ENCODE measurements at places on chromosomes 5 and 9.

DNA sequence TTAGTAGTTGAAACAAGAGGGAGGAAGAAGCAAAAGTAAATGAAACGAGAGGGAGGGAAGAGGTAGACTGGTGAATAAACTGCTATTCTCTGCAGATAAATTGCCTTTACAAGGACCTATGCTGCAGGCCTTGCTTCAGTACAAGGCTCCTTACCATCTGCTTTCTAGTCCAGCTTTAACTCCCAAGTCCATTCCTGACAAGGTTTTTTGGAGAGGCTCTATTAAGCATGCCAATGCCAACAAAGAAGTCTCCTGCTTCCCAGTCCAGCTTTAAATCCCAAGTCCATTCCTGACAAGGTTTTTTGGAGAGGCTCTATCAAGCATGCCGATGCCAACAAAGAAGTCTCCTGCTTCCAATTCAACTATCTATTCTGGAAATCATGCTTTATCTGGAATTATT, 244.9 kb downstream of the GABRB2 start:
- no peak for DNase-seq

DNA sequence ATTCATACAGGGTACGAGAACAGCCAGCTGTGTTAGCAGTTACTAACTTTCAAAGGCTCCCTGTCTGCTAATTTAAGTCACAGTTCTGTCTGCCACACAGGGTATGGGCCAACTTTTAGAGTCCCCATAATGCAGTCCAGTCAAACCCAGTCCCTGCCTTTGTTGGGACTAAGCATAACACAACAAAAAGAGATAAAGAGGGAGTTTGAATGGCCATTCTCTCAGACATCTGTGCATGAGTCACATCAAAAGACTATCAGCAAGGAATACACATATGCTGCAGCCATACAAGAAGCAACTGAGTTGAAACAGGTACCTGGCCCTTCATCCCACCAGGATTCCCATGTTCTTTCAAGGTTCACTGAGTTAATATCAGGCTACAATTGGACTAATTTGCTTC, 744.5 kb upstream of the C9orf72 start:
- DNase-seq = no peak

- DNase-seq = no peak
Observed at GRCh38 chr5:90570034-90570433, 11.4 kb downstream of the ADGRV1 start.

DNA sequence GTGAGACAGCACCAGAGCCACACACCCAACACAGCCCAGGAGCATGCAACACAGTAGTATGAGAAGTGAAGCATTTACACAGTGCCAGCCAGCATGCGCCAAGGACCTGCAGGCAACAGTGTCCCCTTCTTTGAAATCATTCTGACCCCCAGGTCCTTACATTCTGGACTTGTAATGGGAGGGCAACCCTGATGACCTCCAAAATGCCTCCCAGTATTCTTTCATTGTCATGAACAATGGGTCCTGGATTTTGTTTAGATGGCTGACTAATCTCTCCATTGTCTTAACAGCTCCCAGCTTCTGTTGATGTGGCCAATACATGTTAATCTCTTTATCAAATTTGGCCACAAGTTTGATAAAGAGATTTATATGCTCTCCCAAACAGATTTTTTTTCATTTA, 417.1 kb downstream of the DMRTA1 start:
- no peak for DNase-seq

GRCh38 chr5:36270876-36271575, 29.3 kb upstream of the NADK2 start:
- no peak for DNase-seq

GRCh38 chr9:91159664-91160121, 202.0 kb downstream of the AUH start:
- no peak for DNase-seq

DNA sequence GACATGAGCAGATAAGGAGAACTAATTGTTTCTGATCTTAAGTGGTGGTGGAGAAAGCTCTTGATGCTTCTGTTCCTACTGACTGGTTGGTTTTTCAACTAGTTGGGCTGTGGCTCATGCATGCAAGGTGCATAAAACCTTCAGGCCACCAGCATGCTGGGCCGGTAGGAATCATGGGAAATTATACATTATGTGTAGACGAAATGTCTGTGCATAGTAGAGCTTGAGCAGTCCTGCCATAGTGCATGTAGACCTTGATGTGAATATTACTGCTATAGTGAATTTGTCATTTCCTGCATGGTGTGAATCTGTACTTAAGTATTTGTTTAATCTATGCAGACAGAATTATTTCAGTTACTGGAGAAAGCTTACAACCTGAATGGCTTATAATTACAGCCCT, 433.6 kb upstream of the ADAMTSL1 start:
- DNase-seq = no peak

GRCh38 chr9:98865284-98865875, 57.9 kb downstream of the GALNT12 start:
- DNase-seq = no peak

GRCh38 chr9:134957945-134958227, 40.2 kb upstream of the FCN1 start:
- no peak for DNase-seq

- no peak for DNase-seq
Observed at GRCh38 chr5:34791761-34792244, 47.2 kb upstream of the TTC23L start.

- no peak for DNase-seq
Observed at GRCh38 chr5:11293523-11293922, 532.5 kb upstream of the DAP start.

- no peak for DNase-seq
Observed at GRCh38 chr5:9335754-9336495, 209.9 kb downstream of the SEMA5A start.

GRCh38 chr5:36681711-36682110, 75.3 kb downstream of the SLC1A3 start:
- no peak for DNase-seq

DNA sequence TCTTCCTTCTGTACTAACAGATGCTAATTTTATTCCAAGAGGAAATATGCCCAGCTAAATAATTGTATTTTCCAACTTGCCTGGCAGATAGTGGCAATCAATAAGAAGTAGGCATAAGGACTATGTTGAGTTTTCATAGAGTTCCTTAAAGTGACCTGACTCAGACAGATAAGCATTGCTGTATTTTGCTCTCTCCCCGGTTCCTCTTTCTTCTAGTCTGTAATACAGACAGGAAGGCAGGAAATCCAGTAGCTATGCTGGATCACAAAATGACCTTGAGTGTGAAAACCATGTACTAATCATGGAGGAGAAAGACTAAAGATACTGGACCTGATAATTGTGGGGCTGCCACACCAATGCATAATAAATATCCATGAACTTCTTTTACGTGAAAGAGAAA, 701.7 kb downstream of the CETN3 start:
- DNase-seq = no peak
